ENCODE measurements at places on chromosomes 6 and 20. TPM values are rescaled to one million over a fixed set of nuclear protein-coding genes. Genes with fewer than 3 reads are reported as not detected.

Gene TREM1
- not detected for total RNA-seq

Gene MEP1A
- not detected for total RNA-seq

Gene OOEP
- 1.5 TPM for total RNA-seq

Gene TBX18
- not detected for total RNA-seq

Gene MYCT1
- total RNA-seq = not detected

Gene MTFR2
- 26.3 TPM for total RNA-seq

Gene PSORS1C2
- not detected for total RNA-seq

Gene IP6K3
- total RNA-seq = not detected

Gene PLA2G7
- not detected for total RNA-seq

Gene TMEM244
- not detected for total RNA-seq

Gene NTSR1
- 0.94 TPM for total RNA-seq

Gene TBXT
- total RNA-seq = not detected

Gene MEI4
- total RNA-seq = not detected

Gene ZBTB46
- not detected for total RNA-seq

Gene SMOC2
- total RNA-seq = not detected

Gene NAPB
- total RNA-seq = 15.4 TPM

Gene HIVEP2
- 35.4 TPM for total RNA-seq

Gene TRDN
- total RNA-seq = not detected

Gene ABHD16A
- 54.1 TPM for total RNA-seq

Gene SUMO4
- 7.9 TPM for total RNA-seq

Gene GNRH2
- total RNA-seq = 2.0 TPM

Gene PPP1R3G
- 0.04 TPM for total RNA-seq

Gene MAK
- not detected for total RNA-seq

Gene RSPO3
- not detected for total RNA-seq

Gene NINL
- total RNA-seq = 3.7 TPM

Gene GRM1
- not detected for total RNA-seq

Gene OR2B6
- not detected for total RNA-seq

Gene ARFGEF3
- total RNA-seq = 0.05 TPM

Gene AVP
- not detected for total RNA-seq

Gene TFB1M
- total RNA-seq = 26.5 TPM

Gene PAK5
- total RNA-seq = not detected

Gene RUNX2
- 13.2 TPM for total RNA-seq

Gene PLAGL2
- total RNA-seq = 22.8 TPM

Gene OR2H1
- total RNA-seq = not detected

Gene ADTRP
- total RNA-seq = 2.4 TPM

Gene VGLL2
- not detected for total RNA-seq

Gene GSTA1
- total RNA-seq = not detected

Gene BPIFB2
- not detected for total RNA-seq

Gene CLVS2
- total RNA-seq = not detected

Gene BPIFB1
- total RNA-seq = not detected

Gene TCP11
- not detected for total RNA-seq

Data from activated CD4-positive, alpha-beta T cell treated with anti-CD3 and anti-CD28 coated beads, Interleukin-2, amount 10 ng/mL, durations not matched to agents 7 days and 5 days (primary cell).